Stimulated activated CD8-positive, alpha-beta memory T cell treated with anti-CD3 and anti-CD28 coated beads, Interleukin-15, amount 100 ng/mL, for 1 hour (primary cell): ENCODE measurements at places on chromosomes 3 and 15.
A peak's percentile ranks its signal among the peaks of the same experiment; 100 is the strongest.

GRCh38 chr3:53137835-53138446 is 7.7 kb upstream of the RFT1 start:
- no peak for DNase-seq

GRCh38 chr15:74857671-74858368 is 14.9 kb upstream of the ULK3 start:
- DNase-seq, result no peak

- DNase-seq, result no peak
Measured at GRCh38 chr3:16498130-16498890, 15.2 kb downstream of the RFTN1 start.

DNA sequence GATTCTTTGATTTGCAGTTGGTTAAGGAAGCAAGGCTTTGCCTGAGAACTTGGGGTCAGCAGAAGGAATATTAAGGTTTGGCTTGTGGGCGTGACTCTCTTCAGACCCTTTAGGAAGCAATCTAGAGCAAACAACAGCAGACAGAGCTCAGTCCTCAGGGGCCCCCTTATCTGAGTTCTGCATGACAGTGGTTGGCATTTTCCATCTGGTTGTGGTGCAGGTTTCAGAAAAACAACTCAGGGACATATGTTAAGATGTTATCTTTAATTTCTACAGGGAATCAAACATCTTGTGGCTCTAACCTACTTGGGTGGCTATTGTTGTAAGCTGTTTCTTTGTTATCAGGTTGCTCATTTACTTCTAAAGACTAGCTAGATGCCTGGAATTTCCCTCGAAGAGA is 141.4 kb downstream of the VPS8 start:
- DNase-seq, result no peak

GRCh38 chr3:37989821-37990480 is 635 bp upstream of the VILL start:
- no peak for DNase-seq

DNA sequence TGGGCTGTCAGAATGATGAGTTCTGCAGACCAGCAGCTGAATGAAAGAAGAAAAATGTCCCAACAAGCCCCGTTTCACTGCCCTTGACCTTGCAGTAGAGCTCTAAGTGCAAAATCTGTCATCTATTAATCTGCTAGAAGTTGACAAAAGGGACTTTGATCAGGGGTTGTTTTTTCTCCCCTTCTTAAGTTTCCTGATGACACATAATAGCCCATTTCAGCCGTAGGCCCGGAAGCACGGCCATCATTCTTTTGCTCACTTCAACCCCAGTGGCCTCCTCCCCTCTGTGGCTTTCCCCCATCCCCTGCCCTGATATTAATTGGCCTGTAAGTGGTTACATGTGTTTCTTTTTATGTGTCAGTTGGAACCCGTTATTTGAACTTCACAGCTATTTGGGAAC is 298.9 kb downstream of the RPLP1 start:
- no peak for DNase-seq

DNA sequence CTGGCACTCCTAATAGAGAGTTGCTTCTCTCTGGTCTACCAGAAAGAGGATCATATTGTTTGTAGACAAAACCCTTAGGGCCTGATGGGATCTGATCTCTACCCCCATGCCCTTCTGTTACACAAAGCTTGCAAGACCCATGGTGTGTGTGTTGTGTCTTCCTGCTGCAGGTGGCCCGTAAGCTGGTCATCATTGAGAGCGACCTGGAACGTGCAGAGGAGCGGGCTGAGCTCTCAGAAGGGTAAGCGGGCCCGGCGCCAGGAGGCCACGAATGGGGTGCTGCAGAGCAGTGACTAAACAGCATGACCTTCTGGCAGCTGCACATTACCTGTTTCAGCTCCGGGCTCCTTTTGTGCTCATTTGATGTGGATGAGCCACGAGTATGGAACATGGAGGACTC is 18.2 kb downstream of the TPM1 start:
- DNase-seq, result no peak

- no peak for DNase-seq
Measured at GRCh38 chr15:52464040-52464439, 64.6 kb downstream of the MYO5A start.

DNA sequence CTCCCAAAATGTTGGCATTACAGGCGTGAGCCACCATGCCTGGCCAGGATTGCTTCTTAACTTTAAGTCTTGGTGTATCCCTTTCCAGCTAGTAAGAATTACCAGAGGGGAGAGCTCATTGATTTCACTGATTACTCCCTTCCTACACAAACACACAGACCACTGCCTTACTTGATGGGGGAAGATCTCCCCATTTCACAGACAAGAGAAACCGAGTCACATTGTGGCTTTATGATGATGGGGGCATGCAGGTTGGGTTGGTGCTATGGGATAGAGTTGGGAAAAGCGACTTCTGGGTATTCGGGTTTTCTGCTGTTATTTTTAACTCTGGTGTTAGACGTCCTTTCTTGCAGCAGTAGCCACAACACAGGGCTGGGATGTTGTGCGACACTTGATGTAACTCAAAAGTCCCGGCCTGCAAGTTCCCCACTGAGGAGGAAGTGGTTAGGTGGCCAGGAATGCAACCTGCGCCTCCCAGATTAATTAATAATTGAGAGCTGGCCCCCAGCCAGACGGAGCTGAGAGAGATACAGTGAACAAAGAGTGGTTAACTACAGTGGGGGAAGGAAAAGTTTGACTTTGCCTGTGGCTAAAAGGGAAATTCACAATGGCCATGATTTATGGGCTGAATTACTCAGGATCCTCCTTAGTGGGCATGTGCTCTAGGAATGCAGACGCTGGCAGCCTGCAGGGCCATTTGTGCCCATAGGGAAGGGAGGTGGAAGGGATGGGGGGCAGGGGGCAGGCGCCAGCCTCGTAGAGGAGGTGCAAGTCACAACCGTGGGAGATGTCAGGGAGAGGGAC is 63.6 kb downstream of the SMAD6 start:
- DNase-seq, result no peak

DNA sequence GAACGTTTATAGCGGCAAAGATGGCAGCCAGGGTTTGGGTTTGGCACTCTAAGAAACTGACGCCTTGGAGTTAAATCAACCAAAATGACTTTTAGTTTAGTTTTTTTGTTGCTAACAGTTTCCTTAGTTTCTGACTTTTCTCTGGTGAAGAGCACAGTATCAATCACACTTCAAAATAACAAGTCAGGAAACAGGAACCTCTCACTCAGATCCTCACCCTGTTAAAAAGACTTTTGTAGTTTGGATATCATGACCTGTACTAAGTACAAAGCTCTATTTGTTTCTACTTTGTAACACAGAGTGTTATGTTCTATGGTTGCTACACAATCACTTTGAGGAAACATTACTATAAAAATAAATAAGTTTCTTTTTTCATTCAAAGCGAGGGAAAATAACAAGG is 51.1 kb downstream of the ATP10A start:
- no peak for DNase-seq

- no peak for DNase-seq
Measured at GRCh38 chr3:10759495-10759894, 56.5 kb upstream of the SLC6A11 start.

GRCh38 chr3:81761904-81762580 is 597 bp upstream of the GBE1 start:
- no peak for DNase-seq

GRCh38 chr3:50050361-50050760 is 38.4 kb upstream of the RBM5 start:
- no peak for DNase-seq

- DNase-seq, result no peak
Measured at GRCh38 chr3:64473466-64473865, 214.3 kb downstream of the ADAMTS9 start.

DNA sequence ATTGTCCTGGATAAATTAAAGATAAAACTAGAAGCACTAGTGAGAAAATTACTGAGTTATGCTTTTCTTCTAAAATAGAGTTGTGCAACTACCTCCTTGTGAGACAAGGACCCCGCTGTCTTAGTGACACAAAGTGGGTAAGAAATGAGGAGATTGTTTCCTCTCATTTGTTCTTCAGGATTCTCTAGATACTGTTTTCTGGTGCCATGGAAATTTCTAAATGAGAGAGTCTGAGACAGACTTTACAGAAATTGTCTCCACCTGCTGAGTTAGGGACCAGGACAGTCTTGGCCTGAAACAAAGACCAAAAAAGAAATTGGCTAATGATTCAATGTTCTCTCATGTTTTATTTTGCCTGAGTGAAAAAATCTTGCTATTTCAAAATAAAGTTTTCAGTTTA is 427.5 kb downstream of the TUSC7 start:
- no peak for DNase-seq

DNA sequence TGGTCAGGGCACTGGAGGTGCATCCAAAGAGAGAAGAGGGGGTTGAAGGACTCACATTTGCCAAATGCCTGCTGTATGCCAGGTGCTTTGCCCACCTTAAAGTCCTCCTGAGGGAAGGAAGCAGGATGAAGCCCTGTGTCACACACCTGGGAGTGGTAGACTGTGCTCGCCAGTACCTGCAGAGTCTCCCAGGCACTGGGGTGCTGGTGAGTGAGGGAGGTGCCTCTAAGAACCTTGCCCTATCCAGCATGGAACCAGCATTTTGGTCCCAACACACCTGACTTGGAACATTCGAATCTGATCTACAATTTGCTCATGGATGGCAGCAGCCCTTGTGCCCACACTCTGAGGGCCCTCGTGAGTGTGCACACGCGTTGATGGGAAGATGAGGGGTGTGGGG is 76.7 kb downstream of the SEC22A start:
- no peak for DNase-seq

- DNase-seq, result peak; percentile 10
Measured at GRCh38 chr15:73273181-73274002, 95.4 kb downstream of the HCN4 start.

DNA sequence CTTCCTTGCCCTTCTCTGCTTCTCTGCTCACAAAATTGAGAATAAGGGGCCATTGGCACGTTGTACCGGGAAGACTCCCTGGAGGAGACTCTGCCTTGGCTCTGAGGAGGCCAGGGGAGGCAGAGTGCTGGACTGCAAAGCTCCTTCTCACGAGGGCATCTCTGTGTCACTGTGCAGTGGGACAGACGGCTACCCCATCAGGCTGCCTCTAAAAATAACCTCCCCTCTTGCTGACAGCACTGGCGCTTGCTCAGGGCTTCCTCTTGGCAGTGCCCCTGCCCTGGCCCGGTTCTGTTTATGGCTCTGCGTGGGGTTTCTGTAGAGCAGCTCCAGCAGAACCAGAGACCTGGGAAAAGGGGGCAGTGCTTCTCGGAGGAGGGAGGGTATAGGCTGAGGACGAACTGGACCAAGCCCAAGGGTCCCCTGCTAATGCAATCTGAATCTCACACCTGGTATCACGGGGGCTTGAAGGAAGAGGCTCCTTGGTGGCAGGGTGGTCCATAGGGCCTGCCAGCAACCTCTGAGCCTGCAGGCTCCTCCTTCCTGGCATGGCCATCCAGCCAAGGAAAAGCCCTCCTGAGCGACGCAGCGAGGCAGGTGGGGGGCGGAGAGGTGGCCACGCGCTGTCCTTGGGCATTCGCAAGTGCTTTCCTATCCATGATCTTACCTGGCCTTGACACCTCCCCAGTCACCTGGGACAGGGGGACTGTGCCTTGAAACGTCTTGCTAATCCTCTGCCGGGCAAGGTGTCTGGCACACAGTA is 63.3 kb upstream of the TLE3 start:
- DNase-seq, result no peak

DNA sequence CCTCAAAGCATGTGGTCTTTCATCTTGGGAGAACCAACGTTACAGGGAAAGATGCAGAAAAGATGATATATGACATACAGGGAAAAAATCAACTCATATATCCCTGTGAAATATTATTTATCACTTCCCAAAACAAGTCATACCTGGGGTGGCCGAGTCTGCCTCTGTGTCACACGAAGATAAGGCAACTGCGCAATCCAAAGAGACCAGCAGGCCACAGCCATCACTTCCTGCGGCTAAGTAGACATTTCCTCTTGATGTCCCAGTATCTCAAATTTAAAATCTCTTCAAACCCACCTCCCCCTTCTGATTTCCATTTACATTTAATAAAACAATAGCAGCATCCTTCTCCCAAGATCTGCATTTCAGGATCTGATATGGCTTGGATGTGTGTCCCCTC is 71.5 kb downstream of the IGF2BP2 start:
- no peak for DNase-seq

GRCh38 chr3:197752107-197752506 is 2.4 kb downstream of the FYTTD1 start:
- no peak for DNase-seq

DNA sequence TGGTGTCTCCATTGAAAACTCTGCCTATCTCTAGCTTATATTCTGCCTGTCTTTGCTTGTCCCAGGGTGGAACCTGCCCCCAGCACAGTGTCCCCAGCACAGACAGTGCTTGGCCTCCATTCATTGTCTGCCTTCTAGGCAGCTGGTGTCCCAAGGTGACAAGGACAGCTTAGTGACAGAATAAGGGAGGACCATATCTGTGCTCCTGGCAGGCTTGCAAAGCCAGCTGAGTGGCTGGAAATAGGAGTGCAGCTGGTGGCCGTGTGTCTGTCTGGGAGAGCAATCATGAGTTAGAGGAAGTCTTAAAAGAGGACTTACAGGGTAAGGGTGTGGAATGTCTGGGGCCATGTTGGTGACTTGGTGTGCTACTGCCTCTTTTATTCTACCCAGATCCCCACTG is 33.4 kb downstream of the SCN5A start:
- no peak for DNase-seq

DNA sequence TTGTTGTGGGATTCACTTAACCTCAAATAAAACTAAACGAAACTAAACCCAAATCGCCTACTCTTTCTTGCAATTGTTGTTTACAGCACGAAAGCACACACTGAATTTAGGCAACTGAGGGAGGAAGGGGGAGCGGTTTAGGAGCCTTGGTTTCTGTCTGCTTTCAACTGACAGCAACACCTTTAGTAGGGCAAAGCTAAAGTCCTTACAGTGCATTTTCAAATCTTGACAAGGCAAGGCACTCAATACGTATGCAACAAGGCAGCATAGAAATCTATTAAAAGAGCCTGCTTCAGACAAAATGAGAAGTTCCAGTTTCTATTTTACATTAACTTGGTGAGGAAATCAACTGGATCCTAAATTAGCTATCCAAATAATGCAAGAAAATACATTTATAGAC is 174.6 kb downstream of the CHST2 start:
- DNase-seq, result no peak

DNA sequence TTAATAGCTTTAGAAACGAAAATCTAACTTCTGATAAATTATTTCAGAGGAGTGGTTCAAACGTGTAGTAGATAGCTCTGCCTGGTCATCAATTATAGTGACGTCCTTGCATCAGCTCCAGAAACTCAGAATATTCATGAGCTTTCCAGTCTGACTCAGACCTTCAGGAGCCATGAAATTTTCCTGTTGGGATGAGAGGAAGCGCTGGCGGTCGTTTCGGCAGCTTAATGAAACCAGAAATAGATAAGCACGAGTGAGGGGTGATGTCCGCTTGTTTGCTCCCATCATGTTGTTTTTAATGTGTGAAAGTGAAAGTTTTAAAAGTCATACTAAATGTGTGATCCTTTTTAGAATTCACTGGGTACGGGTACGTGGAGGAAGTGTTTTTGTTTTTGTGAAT is 141.1 kb downstream of the PGPEP1L start:
- no peak for DNase-seq

DNA sequence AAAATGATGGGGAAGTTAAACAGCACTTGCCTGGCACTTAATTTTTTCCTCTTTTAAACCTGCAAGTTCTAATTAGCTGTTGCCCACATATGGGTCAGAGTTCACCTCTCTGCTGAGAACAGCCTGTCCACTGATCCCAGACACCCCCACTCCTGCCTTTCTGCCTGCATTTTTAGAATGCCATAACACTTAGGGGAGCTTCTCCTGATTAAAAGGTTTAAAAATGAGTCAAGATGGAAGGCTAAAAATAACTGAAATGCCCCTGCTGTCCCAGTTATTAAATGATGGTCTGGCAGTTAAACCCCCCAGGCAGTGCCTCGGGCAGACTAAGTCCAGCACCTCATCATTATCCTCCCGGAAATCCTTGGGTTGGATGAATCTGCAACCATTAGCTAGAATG is 913.6 kb upstream of the ARPP21 start:
- DNase-seq, result no peak
